Tongue (tissue), 3 donors: ENCODE measurements at places on chromosomes 7 and 10.

- peak; percentile 31 for DNase-seq
Measured at GRCh38 chr7:142420554-142421362, 162.9 kb upstream of the PRSS58 start.

GRCh38 chr7:101128040-101128834 lies 1.3 kb downstream of the SERPINE1 start:
- no peak for DNase-seq

GRCh38 chr10:49115796-49116508 lies 630 bp upstream of the VSTM4 start:
- DNase-seq = no peak

GRCh38 chr7:140540136-140540777 lies 61.0 kb upstream of the MKRN1 start:
- no peak for DNase-seq

GRCh38 chr10:43395571-43396060 lies 13.4 kb downstream of the HNRNPF start:
- DNase-seq = peak; percentile 31

- DNase-seq = no peak
Measured at GRCh38 chr10:82922046-82922445, 1047.1 kb downstream of the NRG3 start.
